ENCODE measurements at places on chromosomes 2 and 18. TPM values are rescaled to one million over a fixed set of nuclear protein-coding genes. Genes with fewer than 3 reads are reported as not detected.

Gene VIL1
- not detected for total RNA-seq

Gene SPDYA
- total RNA-seq = 1.1 TPM

Gene CFAP65
- not detected for total RNA-seq

Gene KIF5C
- total RNA-seq = 8.0 TPM

Gene ADRA2B
- not detected for total RNA-seq

Gene ADCYAP1
- not detected for total RNA-seq

Gene REG3G
- not detected for total RNA-seq

DNA sequence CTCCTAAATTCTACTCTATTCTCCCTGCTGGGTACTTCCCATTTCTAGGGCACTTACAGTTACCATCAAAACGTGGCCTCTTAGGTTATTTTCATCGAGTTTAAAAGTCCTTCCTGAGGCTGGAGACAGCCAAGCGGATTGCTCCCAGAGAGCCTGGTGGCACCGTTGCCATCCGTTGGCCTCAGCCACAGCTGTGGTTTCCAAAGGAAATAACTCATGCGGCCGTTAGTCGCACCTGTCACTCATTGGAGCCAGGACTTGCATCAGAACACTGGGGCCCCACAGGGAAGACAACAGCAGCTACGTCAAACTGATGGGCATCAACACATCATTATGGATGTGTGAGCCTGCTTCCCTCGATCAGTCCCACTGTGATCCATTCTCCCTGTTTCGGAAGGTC, 453.4 kb downstream of the BCL11A start:
- peaks cover 5% of the 10 kb centered on the region for H3K4me1 ChIP-seq
- no peak overlapping the region for H3K4me3 ChIP-seq
- H3K36me3 ChIP-seq = no peaks in the 10 kb centered on the region
- H3K27ac ChIP-seq = no peak overlapping the region

DNA sequence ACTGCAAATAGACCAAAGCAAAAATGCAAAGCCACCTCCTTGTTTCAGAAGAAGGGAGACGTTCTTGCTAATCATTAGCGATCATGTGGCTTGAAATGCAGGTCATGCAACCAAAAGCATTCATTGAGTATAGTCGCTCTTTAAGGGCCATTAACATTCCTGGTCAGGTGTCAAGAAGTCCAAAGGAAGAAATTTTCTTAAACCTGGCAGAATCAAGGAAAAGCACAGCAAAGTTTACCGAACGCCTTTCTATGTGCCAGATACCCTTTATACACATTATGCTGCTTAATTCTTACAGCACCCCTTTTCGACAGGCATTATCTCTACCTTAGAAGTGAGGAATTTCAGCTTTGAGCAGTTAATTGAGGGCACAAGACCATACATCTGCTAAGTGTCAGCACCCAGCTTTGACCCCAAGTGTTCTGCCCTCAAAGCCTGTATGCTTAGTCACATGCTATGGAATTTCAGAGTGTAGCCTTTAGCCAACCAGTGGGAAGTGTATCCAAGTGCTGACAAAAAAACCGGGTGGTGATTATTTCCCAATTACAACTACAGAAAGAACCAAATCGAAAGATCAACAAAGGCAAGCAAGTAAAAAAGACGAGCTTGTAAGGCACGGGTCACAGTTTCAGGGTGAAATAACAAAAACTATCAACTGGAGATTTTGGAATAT, 70.8 kb downstream of the EPHA4 start:
- peaks cover 26% of the 10 kb centered on the region for H3K4me1 ChIP-seq
- H3K27ac ChIP-seq = no peak overlapping the region
- H3K27me3 ChIP-seq = no peaks in the 10 kb centered on the region

GRCh38 chr2:112627060-112628040, 18.4 kb upstream of the SLC20A1 start:
- no peaks in the 10 kb centered on the region for H3K36me3 ChIP-seq
- DNase-seq = no peak
- H3K27ac ChIP-seq = peak overlapping the region; percentile 90
- H3K27me3 ChIP-seq = no peaks in the 10 kb centered on the region
- H3K4me1 ChIP-seq = peaks cover 68% of the 10 kb centered on the region
- peak overlapping the region; percentile 76 for H3K4me3 ChIP-seq

- H3K27me3 ChIP-seq = peaks cover 8% of the 10 kb centered on the region
- H3K27ac ChIP-seq = no peak overlapping the region
- H3K36me3 ChIP-seq = no peaks in the 10 kb centered on the region
- H3K4me1 ChIP-seq = no peaks in the 10 kb centered on the region
- DNase-seq = no peak
These were observed 158.6 kb downstream of the DYSF start for GRCh38 chr2:71611781-71612527.

GRCh38 chr18:79739440-79739778, 58.3 kb upstream of the KCNG2 start:
- DNase-seq = no peak
- H3K4me3 ChIP-seq = no peak overlapping the region
- peak overlapping the region; percentile 52 for H3K27ac ChIP-seq
- H3K4me1 ChIP-seq = peaks cover 8% of the 10 kb centered on the region
- no peaks in the 10 kb centered on the region for H3K27me3 ChIP-seq

GRCh38 chr2:134462275-134462674, 208.4 kb downstream of the MGAT5 start:
- H3K4me1 ChIP-seq = peaks cover 2% of the 10 kb centered on the region
- H3K36me3 ChIP-seq = no peaks in the 10 kb centered on the region
- H3K4me3 ChIP-seq = no peak overlapping the region
- no peaks in the 10 kb centered on the region for H3K27me3 ChIP-seq
- no peak overlapping the region for H3K27ac ChIP-seq

DNA sequence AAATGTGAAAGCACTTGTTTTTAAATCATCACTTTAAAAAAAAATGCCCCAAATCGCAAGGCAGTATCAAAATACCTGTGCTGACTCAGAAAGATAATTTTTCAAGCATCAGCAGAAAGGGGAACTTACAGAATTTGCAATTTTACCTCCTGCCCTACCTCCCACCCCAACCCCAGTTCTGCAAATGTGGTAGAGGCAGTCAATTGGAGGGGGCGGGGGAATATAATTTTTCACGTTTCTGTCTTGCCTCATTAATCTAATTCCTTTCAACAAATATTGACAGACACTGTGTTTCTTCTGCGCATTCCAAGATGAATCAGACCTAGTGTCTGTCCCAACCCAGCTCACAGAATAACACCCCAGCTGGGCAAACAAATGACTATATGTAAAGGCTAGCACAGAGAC, 76.8 kb downstream of the ALPK2 start:
- no peak for DNase-seq
- no peak overlapping the region for H3K27ac ChIP-seq
- no peak overlapping the region for H3K4me3 ChIP-seq
- H3K27me3 ChIP-seq = no peaks in the 10 kb centered on the region

- DNase-seq = no peak
- no peaks in the 10 kb centered on the region for H3K27me3 ChIP-seq
- no peaks in the 10 kb centered on the region for H3K36me3 ChIP-seq
- no peaks in the 10 kb centered on the region for H3K4me1 ChIP-seq
- H3K27ac ChIP-seq = no peak overlapping the region
These were observed 1508.5 kb upstream of the NXPH2 start for GRCh38 chr2:140288726-140289125.

DNA sequence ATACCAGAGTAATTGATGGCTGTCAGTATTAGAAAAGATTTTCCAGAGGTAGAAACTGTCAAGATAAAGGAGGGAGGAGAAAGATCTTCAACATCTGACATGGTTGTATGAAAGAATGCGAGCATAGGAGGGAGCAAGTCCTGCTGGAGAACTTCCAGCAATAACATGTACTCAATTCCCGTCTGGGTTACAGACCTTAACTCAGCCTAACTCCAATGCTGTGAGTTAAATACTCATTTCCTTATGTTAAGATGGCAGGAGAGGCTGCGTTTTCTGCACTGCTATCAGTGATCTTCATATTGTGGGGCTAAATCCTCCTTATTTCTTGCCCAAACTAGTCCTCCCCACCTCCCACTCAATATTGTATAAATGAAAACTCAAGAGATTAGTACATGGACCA, 6.7 kb upstream of the CERS6 start:
- peaks cover 47% of the 10 kb centered on the region for H3K4me1 ChIP-seq
- DNase-seq = no peak
- no peak overlapping the region for H3K4me3 ChIP-seq
- H3K36me3 ChIP-seq = peaks cover 4% of the 10 kb centered on the region
- peak overlapping the region; percentile 66 for H3K27ac ChIP-seq

- peaks cover 12% of the 10 kb centered on the region for H3K4me1 ChIP-seq
- no peak overlapping the region for H3K27ac ChIP-seq
- no peaks in the 10 kb centered on the region for H3K36me3 ChIP-seq
These were observed 3.6 kb upstream of the ERFE start for GRCh38 chr2:238155051-238155760.

GRCh38 chr2:173972636-173973035, 7.5 kb upstream of the SP3 start:
- no peak overlapping the region for H3K4me3 ChIP-seq
- H3K36me3 ChIP-seq = no peaks in the 10 kb centered on the region
- no peaks in the 10 kb centered on the region for H3K4me1 ChIP-seq
- H3K27ac ChIP-seq = no peak overlapping the region
- peaks cover 4% of the 10 kb centered on the region for H3K27me3 ChIP-seq

GRCh38 chr18:62729487-62730386, 14.4 kb downstream of the PHLPP1 start:
- no peak overlapping the region for H3K27ac ChIP-seq
- no peaks in the 10 kb centered on the region for H3K27me3 ChIP-seq
- peaks cover 9% of the 10 kb centered on the region for H3K36me3 ChIP-seq
- DNase-seq = no peak
- H3K4me1 ChIP-seq = peaks cover 4% of the 10 kb centered on the region

GRCh38 chr2:113181258-113182051, 7.7 kb downstream of the PSD4 start:
- peak overlapping the region; percentile 61 for H3K4me3 ChIP-seq
- DNase-seq = no peak
- H3K4me1 ChIP-seq = peaks cover 51% of the 10 kb centered on the region
- H3K27me3 ChIP-seq = no peaks in the 10 kb centered on the region
- H3K36me3 ChIP-seq = peaks cover 73% of the 10 kb centered on the region

DNA sequence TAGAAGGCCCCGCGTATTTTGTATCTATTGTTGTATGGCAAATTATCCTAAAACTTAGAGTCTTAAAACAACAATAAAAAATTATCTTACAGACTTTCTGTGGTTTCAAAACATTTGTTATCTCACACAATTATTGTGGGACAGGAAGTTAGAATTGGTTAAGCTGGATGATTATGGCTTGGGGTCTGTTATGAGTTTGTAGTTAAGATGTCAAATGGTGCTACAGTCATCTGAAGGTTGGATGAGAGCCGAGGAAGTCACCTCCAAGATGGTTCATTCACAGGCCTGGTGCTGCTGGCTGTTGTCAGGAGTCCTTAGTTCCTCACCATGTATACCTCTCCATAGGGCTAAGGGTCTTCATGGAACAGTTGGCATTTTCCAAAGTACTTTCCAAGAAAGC, 175.6 kb upstream of the FANCL start:
- no peaks in the 10 kb centered on the region for H3K36me3 ChIP-seq
- no peak overlapping the region for H3K4me3 ChIP-seq
- no peak overlapping the region for H3K27ac ChIP-seq
- H3K27me3 ChIP-seq = peaks cover 2% of the 10 kb centered on the region
- H3K4me1 ChIP-seq = no peaks in the 10 kb centered on the region
- DNase-seq = no peak

GRCh38 chr2:48292393-48292792, 237.6 kb upstream of the STON1 start:
- H3K36me3 ChIP-seq = peaks cover 14% of the 10 kb centered on the region
- H3K4me1 ChIP-seq = peaks cover 4% of the 10 kb centered on the region
- no peak overlapping the region for H3K27ac ChIP-seq
- H3K27me3 ChIP-seq = no peaks in the 10 kb centered on the region
- H3K4me3 ChIP-seq = no peak overlapping the region

GRCh38 chr2:203718087-203718486, 11.6 kb downstream of the CD28 start:
- peak overlapping the region; percentile 45 for H3K4me3 ChIP-seq
- peak overlapping the region; percentile 98 for H3K27ac ChIP-seq
- peaks cover 65% of the 10 kb centered on the region for H3K4me1 ChIP-seq
- no peaks in the 10 kb centered on the region for H3K27me3 ChIP-seq

GRCh38 chr2:21401022-21401698, 277.4 kb downstream of the TDRD15 start:
- DNase-seq = no peak
- no peak overlapping the region for H3K4me3 ChIP-seq
- no peaks in the 10 kb centered on the region for H3K27me3 ChIP-seq
- H3K4me1 ChIP-seq = no peaks in the 10 kb centered on the region

- no peaks in the 10 kb centered on the region for H3K4me1 ChIP-seq
- no peaks in the 10 kb centered on the region for H3K36me3 ChIP-seq
These were observed 68.9 kb upstream of the CBLN2 start for GRCh38 chr18:72612894-72613533.

GRCh38 chr2:119439574-119440500, 8.2 kb downstream of the TMEM37 start:
- H3K4me3 ChIP-seq = no peak overlapping the region
- DNase-seq = no peak
- H3K27ac ChIP-seq = no peak overlapping the region
- peaks cover 6% of the 10 kb centered on the region for H3K27me3 ChIP-seq

GRCh38 chr2:238790126-238790832, 57.6 kb upstream of the TWIST2 start:
- H3K4me1 ChIP-seq = no peaks in the 10 kb centered on the region
- no peak overlapping the region for H3K4me3 ChIP-seq
- H3K27me3 ChIP-seq = peaks cover 10% of the 10 kb centered on the region
- DNase-seq = no peak
- no peak overlapping the region for H3K27ac ChIP-seq

GRCh38 chr2:165198181-165198580, 5.7 kb downstream of the SCN3A start:
- no peaks in the 10 kb centered on the region for H3K27me3 ChIP-seq
- H3K27ac ChIP-seq = no peak overlapping the region
- no peak overlapping the region for H3K4me3 ChIP-seq
- DNase-seq = no peak

- H3K4me3 ChIP-seq = no peak overlapping the region
- H3K27ac ChIP-seq = no peak overlapping the region
- peaks cover 12% of the 10 kb centered on the region for H3K4me1 ChIP-seq
- H3K27me3 ChIP-seq = no peaks in the 10 kb centered on the region
- no peaks in the 10 kb centered on the region for H3K36me3 ChIP-seq
These were observed 141.8 kb upstream of the BCL2L11 start for GRCh38 chr2:110978756-110979470.

Measured in naive thymus-derived CD8-positive, alpha-beta T cell (primary cell).